ENCODE measurements at places on chromosomes 12 and 14. TPM values are rescaled to one million over a fixed set of nuclear protein-coding genes. Genes with fewer than 3 reads are reported as not detected.
A peak's percentile ranks its signal among the peaks of the same experiment; 100 is the strongest.

DNA sequence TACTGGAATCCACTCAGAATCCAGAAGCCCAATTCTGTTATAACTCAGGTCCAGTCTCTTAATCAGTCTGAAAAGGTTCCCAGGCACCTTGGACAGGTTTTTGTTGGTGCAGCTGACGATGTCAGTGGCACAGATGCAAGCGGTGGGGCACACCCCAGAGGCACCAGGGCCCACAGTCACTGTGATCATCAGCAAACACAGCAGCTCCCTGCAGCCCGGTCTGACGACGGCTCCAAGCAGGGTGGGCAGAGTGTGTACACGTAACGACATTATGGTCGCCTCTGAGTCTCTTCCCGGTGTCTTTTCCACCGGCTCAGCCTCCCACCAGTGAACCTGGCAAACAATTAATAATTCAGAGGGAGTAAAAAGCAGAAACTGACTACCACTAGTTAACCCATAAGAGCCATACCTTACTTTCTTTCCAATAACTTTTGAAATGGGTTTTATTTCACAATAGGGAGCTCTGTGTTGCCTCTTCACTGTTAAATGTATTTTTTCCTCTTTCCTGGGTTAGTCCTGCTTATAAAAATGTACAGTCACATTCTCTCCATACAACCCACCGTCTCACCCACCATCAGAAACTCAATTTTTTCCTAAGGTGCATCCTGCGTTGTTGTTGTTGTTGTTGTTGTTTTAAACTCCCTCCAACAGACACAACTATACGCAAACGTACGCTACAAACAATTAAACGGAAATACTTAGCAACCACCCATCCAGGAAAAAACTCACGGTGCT, 521 bp upstream of the PCED1B start:
- DNase-seq = peak; percentile 66

DNA sequence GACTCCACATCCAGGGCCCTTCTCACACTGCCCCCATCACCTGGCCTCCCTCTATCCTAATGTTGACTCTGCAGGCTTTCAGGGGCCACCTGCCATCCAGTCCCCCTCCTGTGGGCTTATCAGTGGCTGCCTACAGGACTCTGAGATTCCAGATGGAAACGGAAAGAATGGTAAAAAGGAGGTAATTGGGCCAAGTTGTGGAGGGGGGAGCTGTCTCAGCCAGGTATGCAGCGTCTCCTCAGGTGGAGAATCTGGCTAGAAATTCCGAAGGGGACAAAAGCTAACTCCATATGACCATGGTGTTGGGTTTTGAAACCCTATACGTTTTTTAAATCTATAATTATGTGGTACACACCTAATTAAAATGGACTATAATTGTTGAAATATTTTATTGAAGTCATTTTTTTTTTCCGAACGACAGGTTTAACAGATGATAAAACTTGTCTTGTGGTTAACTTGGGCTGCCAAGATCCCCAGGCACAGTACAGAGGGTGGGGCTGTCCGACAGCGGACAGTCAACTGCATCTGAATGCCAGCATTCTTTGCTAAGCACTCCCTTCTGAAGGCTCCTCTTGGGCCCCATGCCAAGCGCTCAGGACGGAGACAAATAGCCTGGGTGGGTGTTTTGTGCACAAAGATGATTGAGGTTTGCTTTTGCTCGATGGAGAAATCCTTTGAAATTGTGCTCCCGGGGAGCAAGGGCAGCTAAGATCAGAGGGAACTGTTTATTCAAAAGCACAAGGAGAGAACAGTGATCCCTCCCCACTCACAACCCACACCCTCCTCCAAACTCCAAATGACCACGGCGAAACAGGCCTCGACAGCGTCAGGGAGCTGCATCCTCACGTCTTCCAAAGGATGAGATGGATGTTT, 365.6 kb downstream of the BCL11B start:
- DNase-seq = no peak

DNA sequence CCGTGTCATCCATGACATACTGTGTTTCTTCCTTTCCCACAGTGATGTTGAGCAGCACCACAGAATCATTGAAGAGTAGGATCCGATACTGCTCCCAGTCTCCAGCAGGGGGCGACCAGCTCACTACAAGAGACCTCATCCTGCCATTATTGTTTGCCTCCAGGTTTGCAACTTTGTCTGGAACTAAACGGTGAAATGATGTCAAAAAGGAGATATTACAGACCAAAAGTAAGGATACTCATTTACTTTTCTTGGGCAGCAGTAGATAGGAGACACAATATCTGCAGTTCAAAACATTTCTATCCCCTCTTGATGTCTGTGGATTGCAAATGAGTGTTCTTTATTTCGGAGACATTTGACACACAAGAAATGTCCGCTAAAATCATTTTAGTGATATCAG, 47.2 kb downstream of the PTPRB start:
- DNase-seq = peak; percentile 64

- DNase-seq = no peak
These were observed 43.6 kb downstream of the FSCB start for GRCh38 chr14:44463356-44464004.

DNA sequence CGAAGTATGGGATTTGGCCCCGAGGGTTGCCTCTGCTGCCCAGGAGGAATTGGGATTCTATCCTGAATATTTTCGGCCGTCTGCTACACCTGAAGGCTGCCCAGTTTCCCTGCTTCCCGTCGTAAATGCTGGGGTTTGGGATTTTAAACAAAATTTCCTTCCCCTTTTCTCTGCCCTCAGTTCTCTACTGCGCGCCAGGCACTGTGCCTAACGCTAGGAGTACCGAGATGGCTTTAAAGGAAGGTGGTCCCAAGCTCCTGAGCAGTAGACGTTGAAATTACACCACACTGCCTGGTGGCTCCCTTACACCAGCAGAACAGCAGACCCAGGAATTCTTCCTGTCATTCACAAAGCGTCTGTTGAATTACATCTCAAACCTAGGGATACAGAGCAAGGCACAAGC, 566 bp upstream of the PRDM4 start:
- no peak for DNase-seq

GRCh38 chr14:71739273-71739990, 192.8 kb upstream of the RGS6 start:
- DNase-seq = no peak

The PRB2 gene
- not detected for total RNA-seq

DNA sequence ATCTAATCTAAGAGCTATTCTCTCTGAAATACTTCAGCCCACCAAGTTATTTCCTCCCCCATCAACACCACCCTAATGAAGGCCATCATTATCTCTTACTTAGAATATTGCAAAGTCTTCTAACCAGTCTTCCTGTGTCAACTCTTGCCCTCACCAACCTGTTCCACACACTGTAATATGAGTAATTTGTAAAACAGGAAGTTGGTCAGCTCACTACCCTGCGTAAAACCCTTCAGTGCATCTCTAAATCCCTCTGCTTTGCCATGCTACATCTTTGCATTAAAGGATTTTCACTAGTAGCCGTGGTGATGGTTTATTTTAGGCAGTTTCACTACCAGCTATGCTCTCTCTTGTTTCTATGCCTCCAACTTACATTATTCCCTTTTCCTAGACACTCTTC, 70.0 kb downstream of the KIF21A start:
- peak; percentile 68 for DNase-seq

The PIWIL1 gene
- total RNA-seq = not detected

The SLC16A7 gene
- total RNA-seq = 14.5 TPM

- DNase-seq = no peak
These were observed 87.3 kb upstream of the DIO3 start for GRCh38 chr14:101473795-101474562.

GRCh38 chr14:65042296-65042695, 55.6 kb downstream of the FNTB start:
- DNase-seq = no peak

The SETD1B gene
- 35.9 TPM for total RNA-seq

DNA sequence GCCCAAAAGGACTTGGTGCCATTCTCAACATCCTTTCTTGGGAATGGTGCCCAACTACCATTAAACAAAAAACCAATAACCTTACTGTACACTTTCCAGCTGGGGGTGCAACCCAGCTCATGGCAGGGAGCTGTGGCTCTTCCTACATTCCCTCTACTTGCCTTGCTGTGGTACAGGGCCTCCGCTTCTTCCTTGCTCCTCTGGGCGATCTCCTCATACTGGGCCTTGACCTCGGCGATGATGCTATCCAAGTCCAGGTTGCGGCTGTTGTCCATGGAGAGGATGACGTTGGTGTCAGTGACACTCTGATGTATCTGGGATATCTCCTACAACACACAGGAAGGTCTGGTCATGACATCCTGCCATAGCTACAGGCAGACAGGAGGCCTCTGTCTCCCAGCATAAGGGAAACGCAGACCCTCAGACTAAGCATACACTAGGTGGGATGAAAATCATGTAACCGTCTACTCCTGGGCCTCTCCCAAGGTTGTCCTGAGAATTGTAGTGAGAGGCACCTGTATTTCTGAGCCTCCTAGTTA, 3.9 kb downstream of the KRT2 start:
- DNase-seq = no peak

DNA sequence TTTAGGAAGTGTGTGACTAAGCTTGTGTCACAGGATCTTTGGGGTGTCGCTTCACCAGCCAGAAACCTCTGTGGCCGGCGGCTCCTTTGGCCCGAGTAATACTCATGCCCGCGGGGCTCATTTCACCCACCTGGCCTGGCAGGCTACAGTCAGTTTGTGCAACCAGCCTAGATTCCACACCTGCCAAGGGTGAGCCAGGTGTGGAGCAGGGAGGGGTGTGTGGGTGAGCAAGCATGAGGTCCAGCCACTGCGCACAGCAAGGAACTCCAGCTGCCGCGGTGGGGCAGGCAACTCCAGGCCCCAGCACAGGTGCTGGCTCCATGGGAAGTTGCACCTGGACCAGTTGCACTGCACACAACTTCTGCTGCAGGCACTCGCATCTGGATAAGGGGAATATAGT, 462.3 kb upstream of the LRFN5 start:
- no peak for DNase-seq

- DNase-seq = no peak
These were observed 92.0 kb downstream of the EMP1 start for GRCh38 chr12:13288501-13288900.

- DNase-seq = no peak
These were observed 32.3 kb upstream of the TBC1D30 start for GRCh38 chr12:64792128-64792527.

- DNase-seq = no peak
These were observed 3.5 kb downstream of the RAB15 start for GRCh38 chr14:64968651-64969050.

DNA sequence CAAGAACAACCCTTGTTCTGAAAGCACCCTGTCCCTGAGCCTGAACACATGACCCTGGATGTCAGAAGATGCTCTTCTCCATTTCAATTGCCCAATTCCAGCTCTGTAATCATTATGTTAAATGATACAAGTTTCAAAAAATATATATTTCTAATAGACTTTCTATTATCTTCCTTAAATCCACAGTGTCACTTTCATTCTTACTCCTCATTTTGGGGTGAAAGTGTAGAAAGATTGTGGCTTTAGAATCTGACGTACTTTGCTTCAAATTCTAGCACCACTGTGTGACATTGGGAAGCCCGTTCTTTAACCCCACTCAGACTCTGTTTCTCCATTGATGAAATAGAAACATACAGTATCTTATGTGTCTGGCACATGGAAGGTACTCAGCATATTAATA, 83.2 kb downstream of the ETV6 start:
- no peak for DNase-seq

The MORN3 gene
- total RNA-seq = 1.2 TPM

DNA sequence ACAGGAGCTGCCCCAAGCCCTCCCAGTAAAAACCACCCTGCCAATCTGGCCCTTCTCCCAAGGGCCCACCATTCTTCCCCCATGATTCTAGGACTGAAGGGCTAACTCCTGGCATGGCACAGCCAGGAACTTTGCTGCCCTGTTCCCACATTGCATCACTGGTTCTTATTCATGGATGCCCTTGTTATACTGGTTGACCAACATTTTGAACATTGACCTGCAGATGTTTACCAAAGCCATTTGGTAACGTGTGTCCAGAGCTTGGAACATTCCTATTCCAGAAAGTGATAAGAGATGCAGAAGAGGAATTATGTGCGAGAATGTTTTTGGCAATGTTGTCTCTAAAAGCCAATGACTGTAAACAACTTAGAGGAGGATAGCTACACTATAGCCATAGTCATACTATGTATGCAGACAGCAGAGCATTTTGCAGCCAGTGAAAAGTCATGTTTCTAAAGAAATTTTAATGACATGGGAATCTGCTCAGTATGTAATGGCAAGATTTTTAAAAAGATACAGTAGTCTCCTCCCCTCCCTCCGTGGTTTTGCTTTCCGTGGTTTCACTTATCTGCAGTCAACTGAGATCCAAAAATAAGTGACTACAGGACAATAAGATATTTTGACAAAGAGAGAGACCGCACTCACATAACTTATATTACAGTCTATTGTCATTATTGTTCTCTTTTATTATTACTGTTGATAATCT, 108.8 kb downstream of the DAAM1 start:
- no peak for DNase-seq

DNA sequence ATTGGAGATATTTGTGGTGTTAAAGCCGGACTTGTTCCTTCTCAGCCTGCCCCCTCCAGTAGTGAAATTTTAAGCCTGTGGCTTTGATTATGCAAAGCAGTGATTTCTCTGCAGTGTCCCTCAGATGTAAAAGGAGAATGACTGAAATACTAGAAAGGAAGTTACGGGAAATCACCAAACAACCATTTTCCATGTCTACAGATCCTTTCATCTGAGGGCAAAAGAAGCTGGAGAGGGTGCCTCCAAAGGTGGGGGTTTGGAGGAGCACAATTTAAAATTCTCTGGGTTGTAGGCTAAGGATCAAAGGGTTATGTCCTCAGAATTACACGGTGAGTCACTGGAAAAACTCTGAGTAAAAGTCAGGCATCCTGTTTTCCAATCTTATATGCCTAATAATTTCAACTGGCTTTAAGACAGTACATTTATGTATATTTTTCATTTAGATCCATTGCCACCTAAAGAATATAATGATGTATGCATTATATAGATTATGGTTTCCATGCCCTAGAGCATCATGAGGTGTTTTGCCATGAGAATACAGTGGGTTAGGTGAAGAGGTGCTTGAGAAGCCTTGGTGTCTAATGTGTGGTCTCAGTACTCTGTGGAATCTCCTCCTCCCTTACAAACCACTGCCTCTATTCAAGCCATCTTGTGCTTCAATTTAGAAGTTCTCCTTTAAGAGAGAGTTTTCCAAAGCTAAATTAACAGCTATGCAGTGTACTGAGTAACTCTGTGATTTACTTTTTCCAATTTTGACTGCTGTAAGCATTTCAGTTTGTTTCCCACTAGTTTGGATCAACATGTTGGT, 362.1 kb downstream of the RAD51B start:
- DNase-seq = no peak

DNA sequence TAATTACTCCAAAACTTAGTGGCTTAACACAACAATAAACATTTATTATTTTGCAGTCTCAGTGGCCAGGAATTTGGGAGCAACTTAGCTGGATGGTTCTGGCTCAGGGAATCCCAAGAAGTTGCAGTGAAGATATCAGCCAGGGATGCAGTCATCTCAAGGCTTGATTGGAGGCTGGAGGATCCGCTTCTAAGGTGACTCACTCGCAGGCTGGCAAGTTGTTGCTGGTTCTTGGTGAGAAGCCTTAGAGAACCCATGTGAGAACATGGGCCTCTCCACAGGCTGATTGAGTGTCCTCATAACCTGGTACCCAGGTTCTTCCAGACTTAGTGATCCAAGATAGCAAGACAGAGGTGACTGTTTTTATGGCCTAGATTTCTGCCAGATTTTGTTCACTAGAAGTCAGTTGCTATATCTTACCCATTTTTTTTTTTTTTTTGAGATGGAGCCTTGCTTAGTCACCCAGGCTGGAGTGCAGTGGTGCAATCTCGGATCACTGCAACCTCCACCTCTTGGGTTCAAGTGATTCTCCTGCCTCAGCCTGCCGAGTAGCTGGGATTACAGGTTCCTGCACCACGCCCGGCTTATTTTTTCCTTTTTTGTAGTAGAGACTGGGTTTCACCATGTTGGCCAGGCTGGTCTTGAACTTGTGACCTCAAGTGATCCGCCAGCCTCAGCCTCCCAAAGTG, 32.5 kb downstream of the BRMS1L start:
- DNase-seq = no peak

Data from activated CD8-positive, alpha-beta memory T cell treated with anti-CD3 and anti-CD28 coated beads, Interleukin-2, amount 10 ng/mL, durations not matched to agents 7 days and 5 days (primary cell).